Right atrium auricular region (tissue), 2 donors: ENCODE measurements at places on chromosomes 11 and 22. TPM values are rescaled to one million over a fixed set of nuclear protein-coding genes. Genes with fewer than 3 reads are reported as not detected.

- H3K4me3 ChIP-seq, result no peak overlapping the region
- DNase-seq, result no peak
- H3K27me3 ChIP-seq, result no peaks in the 10 kb centered on the region
- H3K27ac ChIP-seq, result no peak overlapping the region
- no peaks in the 10 kb centered on the region for H3K36me3 ChIP-seq
- no peaks in the 10 kb centered on the region for H3K4me1 ChIP-seq
Observed at GRCh38 chr11:83976086-83976485, 689.9 kb upstream of the CCDC90B start.

GRCh38 chr22:38415561-38416321 is 39.3 kb downstream of the KCNJ4 start:
- H3K4me1 ChIP-seq, result no peaks in the 10 kb centered on the region
- H3K36me3 ChIP-seq, result no peaks in the 10 kb centered on the region
- H3K4me3 ChIP-seq, result no peak overlapping the region

- H3K27me3 ChIP-seq, result no peaks in the 10 kb centered on the region
- no peaks in the 10 kb centered on the region for H3K36me3 ChIP-seq
- peak within 1 kb of the TSS; percentile 93 for H3K27ac ChIP-seq
Observed at GRCh38 chr11:4094348-4095291, at the start of gene RRM1. RRM1 (plus strand) TSS chr11:4094799; CDS start chr11:4095013, 214 bp downstream.

The SCN2B gene
- 8.2 TPM for total RNA-seq

The BIK gene
- total RNA-seq, result 0.63 TPM

DNA sequence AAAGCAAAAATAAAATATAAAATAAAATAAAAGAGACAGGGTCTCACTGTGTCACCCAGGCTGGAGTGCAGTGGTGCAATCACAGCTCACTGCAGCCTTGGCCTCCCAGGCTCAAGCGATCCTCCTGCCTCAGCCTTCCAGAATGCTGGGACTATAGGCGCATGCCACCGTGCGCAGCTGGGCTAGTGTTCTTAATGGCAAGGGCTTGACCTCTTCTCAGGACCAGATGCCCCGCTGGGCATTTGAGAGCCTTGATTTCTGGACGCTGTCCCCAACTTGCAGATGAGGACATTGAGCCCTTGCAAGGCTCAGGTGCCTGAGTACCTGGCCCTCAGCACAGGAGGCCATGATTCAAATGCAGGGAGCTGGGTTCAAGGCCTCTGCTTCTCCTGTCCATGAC is 82.6 kb downstream of the DHCR7 start:
- no peak overlapping the region for H3K27ac ChIP-seq
- DNase-seq, result no peak
- no peaks in the 10 kb centered on the region for H3K4me1 ChIP-seq
- no peak overlapping the region for H3K4me3 ChIP-seq
